ENCODE measurements at places on chromosomes 3 and 15.

GRCh38 chr3:100402256-100402655, 917 bp downstream of the LNP1 start:
- no peak for DNase-seq

DNA sequence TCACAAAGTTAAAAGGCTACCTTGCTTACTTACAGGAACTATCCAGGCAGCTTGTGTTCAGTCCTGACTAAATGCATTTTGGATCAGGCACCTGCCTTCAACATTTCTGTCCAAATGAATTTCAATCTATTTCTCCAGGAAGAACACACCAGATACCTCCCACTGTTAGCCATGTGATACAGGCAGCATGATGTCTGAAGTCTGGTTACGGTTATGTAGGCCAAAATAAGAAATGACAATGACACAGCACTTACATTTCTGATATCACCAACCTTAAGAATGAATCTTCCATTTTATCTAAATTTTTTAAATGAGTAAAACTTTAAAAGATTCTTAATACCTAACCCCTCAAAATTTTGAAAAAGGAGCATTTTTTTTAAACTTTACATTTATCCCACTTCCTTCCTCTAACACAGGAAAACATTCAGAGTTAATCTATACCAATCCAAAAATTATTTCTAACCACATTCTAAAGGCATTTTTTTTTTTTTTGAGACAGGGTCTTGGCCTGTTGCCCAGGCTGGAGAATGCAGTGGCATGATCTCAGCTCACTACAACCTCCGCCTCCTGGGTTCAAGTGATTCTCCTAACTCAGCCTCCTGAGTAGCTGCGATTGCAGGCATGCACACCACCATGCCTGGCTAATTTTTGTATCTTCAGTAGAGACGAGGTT, at the start of gene MAP4:
TSS of gene MAP4 (minus strand) at position 116 of the 673 bp plus-strand sequence. CDS start 17,556 bp downstream, outside the sequence.
- DNase-seq, result peak; percentile 31

DNA sequence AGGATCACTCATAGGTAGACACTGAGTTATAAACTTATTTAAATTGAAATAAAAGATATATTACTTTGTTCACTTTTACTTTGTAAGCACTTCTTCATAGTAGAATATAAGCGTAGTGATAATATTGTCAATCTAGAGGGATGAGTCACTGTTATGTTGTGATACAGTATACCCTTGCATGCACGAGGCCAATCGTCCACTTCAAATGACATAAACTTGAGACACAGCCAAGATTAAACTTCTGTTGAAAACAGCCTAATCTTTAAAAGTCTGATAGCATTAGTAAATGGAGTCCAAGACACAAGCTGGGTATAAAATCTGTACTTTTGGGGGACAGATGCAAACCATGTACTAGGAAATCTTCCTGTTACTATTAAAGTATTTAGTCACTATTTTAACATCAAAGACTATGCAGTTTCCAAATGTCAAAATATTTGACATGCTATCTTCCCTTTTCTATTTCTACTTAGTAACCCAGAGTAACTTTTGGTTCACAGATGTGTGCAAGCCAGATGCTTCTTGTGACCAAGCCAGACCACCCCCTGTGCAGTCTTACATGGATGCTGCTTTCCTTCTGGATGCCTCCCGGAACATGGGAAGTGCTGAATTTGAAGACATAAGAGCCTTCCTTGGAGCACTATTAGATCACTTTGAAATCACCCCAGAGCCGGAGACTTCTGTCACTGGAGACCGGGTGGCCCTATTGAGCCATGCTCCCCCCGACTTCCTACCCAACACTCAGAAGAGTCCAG, 85.3 kb downstream of the PIK3R4 start:
- DNase-seq, result no peak

- DNase-seq, result no peak
Observed at GRCh38 chr3:159237226-159237625, 435.4 kb downstream of the MFSD1 start.

DNA sequence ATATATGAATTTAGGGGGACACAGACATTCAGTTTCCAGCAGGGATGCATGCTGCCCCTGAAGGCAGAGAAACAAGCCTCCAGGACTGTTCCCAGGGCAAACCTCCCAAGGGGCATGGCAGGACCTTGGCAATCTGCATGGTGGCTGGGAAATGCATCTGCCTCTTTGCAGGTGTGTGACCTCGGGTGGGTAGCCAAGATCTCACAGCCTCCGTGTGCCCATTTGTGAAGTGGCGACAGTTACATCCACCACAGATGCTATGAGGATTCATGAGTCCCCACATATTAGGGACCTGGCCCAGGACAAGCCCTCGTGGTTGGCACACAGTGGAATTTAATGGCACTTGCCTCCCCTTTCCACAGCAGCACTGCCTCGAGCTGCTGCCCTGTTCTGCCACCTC, 29.9 kb downstream of the SLC28A1 start:
- no peak for DNase-seq

DNA sequence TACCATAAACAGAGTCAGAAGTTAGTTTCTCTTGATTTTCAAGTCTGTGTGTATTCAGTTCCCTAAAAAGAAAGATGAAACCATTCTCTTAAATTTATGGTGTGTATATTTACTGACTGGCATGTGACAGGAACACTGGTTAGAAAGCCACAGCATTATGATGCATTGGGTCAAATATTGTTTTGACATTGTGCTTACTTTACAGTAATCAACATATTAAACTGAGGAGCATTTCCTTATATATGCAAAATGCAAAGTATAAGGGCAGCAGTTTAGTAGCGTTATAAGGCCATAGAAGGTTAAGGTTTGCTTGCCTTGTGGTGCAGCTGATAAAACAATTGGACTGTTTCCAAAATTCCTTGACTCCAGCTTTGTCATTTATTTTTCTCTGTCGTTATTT, 72.9 kb downstream of the EPHA3 start:
- no peak for DNase-seq

DNA sequence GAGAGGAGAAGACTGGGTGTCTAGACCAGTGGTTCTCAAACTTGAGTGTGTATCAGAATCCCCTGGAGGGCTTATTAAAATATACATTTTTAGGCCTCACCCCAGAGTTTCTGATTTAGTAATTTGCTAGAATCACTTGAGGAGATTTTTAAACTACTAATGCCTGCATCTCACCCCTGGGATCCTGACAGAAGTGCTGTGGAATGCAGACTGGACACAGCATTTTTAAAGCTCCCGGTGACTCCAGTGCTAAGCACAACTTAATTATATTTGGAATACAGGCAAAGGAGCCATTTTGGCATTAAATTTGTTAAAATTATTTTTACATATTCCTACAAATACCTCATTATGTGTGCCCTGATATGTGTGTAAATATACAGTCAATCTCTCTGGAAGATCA, 26.7 kb upstream of the COL6A6 start:
- no peak for DNase-seq

- no peak for DNase-seq
Observed at GRCh38 chr3:151430821-151431484, 29.9 kb downstream of the IGSF10 start.

GRCh38 chr3:158768361-158768787, 33.5 kb upstream of the MFSD1 start:
- DNase-seq, result no peak

- DNase-seq, result no peak
Observed at GRCh38 chr15:88376574-88377174, 90.5 kb downstream of the MRPL46 start.

- no peak for DNase-seq
Observed at GRCh38 chr3:47413751-47414150, 32.9 kb downstream of the PTPN23 start.

- DNase-seq, result no peak
Observed at GRCh38 chr3:172709774-172710663, 848 bp downstream of the NCEH1 start.

DNA sequence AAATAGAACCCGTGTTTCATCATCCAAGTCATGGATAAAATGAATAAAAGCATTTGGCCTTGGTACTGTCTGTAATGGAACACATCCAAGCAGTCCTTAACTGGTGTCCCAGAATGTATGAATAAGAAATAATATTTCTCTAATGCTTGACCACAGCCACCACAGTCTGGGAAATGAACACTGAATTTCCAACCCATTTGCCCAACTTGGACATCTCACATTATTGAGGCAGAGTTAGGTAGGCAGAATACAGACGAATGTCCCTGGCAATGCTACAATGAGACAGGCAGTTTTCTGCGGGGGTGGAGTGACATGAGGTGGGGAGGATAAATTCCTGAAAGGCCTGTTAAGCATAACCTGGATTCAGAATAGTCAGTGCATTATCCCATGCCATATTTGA, 245.7 kb downstream of the ZIC1 start:
- DNase-seq, result no peak

GRCh38 chr15:62553911-62554563, 389.0 kb upstream of the C2CD4B start:
- no peak for DNase-seq
